Iris pigment epithelial cell (primary cell): ENCODE measurements at places on chromosomes 4 and X.

DNA sequence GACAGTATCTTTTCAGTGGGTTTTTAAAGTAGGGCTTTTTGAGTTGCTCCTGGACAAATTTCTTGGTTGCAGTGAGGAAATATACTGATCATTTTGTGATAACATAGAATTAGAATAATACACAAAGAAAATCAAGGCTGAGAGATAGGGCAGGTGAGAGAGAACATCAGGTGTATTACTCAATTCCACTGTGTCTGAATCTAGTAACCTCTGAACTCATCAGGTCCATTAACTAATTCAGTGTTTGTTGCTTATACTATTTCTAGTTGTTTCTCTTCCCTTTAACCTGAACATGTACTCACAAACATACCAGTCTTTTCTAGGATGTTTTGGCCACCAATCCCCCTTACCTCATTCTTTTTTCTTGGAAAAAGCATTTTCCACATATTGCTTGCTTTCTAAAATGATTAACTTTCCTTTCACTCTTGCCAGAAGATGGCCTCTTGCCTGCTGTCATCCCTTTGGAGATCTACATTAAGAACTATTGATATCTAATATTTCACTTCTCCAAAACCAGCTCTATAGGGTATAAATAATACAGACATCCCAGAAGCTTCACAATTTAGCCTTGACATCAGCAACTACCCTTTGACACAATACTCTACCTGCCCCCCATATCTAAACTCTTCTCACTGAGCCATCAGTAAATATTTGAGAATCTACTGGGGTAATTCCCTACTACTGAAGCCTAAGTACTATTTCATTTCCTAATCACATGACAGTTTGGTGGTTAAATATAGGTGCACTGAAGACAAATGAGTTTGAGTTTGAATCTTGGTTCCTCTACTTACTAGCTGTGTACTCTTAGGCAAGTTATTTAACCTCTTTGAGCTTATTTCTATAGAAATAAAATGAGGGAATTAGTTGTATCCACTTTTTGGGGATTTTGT is 470.8 kb upstream of the IGFBP7 start:
- no peak for DNase-seq

- DNase-seq, result peak; percentile 28
Measured at GRCh38 chrX:43971966-43972961, 926 bp downstream of the NDP start.

DNA sequence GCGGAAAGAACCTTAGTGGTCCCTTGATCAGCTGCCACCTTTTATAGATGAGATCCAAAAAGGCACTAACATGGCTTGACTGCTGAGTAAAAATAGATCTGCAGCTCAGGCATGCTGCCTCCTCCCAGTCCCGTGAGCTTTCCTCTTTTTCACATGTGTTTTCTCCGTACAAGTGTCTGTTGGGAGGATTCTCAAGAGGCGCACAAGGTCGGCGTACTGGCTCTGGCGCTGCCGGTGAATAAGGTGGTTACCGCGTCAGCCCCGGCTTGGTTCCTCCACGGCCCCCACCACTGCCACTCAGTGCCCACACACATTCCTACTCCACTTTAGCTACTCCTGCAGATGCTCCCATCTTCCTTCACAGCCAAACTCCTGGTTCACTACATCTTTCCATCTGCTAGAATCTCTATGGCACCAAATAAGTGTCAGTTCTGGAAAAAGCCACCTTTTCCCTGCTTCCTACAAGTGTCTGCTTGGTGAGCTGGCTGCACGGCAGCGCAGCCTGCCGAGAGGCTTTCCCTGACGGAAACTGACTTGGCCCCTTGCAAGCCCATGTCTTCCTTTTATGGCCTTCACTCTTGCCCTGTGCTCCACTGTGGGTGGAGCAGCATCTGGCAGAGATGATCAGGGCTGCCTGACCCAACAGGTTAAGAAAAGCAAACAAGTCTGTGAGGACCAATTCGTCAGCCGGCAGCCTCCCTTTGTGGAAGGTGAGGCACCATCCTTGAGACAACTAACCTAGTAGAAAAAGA is 99.8 kb downstream of the KLHL8 start:
- DNase-seq, result peak; percentile 60

DNA sequence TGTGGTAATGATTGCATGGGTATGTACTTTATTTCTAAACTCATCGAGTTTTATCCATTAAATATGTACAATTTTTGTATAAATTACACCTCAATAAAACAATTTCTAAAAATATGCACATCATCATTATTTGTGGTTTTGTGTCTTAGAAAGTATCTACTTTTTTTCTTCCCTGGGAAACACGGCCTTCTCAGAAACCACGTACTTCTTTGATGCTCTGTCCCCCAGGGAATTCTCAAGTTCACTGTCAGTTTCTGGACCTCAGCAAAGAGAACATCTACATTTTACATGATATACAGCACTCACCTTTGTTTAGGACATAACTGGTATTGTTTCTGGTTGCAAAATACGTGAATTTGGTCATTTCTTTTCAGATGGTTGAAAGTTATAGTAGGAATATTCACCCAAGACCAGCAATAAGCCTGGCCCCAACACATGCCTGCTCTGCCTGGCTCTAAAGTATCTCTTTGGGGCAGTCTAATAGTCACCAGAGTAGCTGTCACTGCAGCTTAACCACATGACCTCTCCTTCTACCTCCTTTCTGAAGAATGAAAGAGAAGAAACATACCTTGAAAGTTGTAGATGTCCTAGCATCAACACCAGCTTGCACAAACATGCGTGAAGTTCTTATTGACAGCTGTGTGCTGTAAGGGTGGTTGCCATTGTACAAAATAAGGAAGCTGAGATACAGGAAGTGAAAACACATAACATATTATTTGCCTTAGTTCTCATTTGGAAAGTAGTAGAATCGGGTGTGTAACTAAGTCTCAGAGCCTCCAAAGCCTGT is 48.4 kb upstream of the SPANXN4 start:
- no peak for DNase-seq
